ENCODE measurements at places on chromosomes 6 and 20.

DNA sequence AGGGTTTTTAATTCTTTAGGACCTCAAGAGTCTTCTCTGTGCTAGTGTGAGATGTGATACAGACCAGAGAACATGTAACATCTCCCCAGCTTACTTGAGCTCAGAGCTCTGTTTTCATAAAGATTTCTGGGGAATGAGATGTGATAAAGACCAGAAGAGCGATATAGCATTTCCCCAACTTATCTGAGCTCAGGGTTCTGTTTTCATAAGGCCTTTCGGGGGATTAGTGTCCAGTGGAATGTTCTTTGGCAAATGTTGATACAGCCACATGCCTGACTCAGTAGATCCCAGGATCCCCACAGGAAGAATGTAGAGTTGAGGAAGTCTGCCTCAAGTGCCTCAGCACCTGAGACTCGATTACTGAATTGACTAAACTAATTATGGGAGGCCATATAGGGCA is 18.7 kb upstream of the TOP1 start:
- no peak for DNase-seq

DNA sequence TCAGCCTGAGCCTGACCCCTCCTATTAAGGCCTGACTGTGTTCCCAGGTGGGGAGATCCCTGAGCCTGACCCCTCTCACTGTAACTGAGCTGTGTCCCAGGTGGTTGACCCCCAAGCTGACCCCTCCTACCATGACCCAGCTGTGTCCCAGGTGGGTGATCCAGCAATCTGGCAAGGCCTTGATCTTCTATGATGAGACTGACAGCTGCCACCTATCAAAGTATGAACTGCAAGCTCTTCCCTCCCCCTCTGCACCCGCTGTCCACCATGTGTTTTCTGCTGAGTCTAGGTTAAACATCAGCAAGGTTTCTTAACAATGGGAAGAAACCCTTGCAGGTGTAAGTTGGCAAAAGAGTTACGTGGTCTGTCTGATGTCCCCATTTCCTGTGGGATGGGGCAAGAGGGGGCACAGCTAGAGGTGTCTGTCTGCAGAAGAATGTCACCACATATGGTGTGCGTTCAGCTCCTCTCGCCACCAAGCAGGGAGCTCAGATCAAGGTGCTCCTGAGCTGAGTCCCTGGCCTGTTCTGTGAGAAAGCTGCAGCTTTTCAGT is 5.9 kb downstream of the PXDC1 start:
- DNase-seq, result no peak

GRCh38 chr20:20463933-20464374 is 96.0 kb downstream of the INSM1 start:
- DNase-seq, result no peak

- no peak for DNase-seq
Observed at GRCh38 chr6:37260040-37260439, 2.1 kb upstream of the TMEM217 start.

- no peak for DNase-seq
Observed at GRCh38 chr20:21508230-21509078, 5.4 kb downstream of the NKX2-2 start.

DNA sequence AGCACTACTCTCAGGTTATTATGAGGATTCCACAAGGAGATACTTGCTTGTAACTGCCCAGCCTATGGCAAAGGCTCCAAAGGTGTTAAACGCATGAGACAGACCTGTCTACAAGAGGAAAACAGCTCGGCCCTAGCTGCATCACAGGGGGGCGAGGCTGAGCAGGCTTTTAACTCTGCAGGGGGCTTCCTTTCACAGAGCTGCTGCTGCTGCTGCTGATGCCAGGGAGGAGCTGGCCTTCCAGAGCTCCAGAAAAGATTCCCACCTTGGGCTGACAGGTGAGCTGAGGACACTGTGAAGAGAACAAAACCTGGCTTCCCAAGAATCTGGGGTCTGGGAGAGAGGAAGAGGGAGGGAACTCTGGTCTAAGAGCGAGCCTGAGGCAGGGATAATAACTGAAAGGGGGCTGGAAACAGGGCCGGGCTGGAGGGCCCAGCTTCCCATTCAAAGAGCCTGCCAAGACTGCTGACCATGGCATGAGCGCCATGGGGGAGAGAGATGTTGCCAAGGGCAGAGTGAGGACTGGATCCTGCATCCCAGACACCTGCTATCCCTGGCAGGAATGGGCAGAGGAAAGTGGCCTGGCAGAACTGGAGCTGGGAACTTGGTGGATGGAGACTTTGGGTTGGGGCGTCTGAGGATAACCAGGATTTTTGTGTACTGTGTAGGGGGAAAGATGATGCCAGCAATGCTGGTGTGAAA is 211.1 kb upstream of the LRFN2 start:
- no peak for DNase-seq

- no peak for DNase-seq
Observed at GRCh38 chr6:119799596-119800509, 450.3 kb upstream of the MAN1A1 start.

DNA sequence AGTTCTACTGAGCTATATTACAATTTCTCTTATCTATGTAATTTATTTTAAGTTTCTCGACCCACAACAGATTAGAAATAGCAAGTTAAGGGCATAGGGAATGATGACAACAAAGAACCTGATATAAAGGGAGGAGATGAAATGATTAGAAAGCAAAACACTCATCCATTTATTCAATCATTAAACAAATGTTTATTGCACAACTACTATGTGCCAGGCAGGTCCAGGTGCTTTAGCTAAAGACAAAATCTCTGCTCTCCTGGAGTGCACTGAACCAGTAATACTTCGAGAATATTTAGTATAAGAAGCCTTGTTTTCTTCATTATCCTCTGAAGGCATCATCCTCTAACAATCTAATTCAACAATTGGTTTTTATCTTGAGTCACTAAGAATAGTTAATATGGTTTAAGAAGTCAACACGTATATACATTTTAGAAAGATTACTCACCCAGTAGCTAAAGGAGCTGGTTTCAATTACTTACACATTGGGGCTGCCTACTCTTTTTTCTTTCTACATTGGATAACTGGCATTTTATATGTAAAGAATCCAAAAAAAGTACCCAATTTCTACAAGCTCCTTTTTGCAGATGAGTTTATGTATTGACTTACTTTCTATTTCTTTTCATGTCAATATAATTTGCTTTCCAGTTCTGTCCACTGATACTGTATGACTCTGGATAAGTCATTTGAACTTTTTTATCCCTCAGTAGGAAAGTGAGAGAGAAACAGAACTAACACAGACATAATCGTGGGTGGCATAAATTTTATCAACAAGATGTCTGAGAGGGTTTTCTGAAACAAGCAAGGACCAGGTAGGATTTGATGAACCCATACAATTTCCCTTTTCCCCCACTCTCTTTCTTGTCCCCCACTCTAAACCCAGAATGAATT is 312.6 kb downstream of the CLIC5 start:
- peak; percentile 36 for DNase-seq

GRCh38 chr20:4840801-4841200 is 119.1 kb downstream of the PRND start:
- no peak for DNase-seq
